A549 treated with RU486 at 1 μM for 4 hours (cell line): ENCODE measurements at places on chromosomes 1 and 21. TPM values are rescaled to one million over a fixed set of nuclear protein-coding genes. Genes with fewer than 3 reads are reported as not detected.

CD1D gene
- total RNA-seq: 0.05 to 0.08 TPM (median 0.07 TPM) in 3 of 5 replicates, not detected in the others

LZIC gene
- 16.9 to 32.1 TPM (median 20.2 TPM) in 5 replicates for total RNA-seq

CASQ1 gene
- total RNA-seq: not detected in 5 replicates

GSTM5 gene
- total RNA-seq: not detected in 5 replicates
